ENCODE measurements at places on chromosomes 12 and 14.

GRCh38 chr14:24274101-24274543 is 2.7 kb upstream of the RABGGTA start:
- DNase-seq: no peak

DNA sequence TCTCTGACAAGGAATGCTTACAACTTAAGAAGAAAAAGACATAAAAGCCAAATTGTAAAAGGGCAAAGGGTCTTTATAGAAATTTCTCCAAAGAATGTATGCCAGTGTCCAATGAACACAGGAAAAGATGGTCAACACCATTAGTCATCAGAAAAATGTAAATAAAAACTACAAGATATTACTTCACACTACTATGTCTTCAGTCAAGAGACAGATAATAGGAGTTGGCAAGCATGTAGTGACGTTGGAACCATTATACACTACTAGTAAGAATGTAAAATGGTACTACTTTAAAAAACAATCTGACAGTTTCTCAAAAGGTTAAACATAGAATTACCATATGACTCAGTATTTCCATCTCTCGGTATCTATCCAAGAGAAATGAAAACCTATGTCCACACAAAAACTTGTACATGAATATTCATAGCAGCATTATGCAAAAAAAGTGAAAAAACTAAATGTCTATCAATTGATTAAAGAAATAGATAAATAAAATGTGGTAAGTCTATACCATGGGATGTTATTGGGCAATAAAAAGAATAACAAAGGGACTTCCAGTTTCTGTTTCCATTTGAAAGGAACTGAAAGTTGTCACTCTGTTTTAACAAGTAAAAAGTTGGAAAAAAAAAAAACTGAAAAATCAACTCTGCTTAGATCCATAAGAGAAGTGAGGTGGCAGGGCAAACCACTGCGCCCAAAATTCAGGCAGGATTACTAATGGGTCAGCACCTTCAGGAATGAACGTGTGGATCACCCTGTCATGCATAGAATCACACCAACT is 69.8 kb downstream of the ALG10B start:
- DNase-seq: peak; percentile 90

- DNase-seq: no peak
Observed at GRCh38 chr12:87793131-87793530, 236.1 kb downstream of the C12orf50 start.

- DNase-seq: no peak
Observed at GRCh38 chr12:8057839-8058238, 8.3 kb downstream of the C3AR1 start.

DNA sequence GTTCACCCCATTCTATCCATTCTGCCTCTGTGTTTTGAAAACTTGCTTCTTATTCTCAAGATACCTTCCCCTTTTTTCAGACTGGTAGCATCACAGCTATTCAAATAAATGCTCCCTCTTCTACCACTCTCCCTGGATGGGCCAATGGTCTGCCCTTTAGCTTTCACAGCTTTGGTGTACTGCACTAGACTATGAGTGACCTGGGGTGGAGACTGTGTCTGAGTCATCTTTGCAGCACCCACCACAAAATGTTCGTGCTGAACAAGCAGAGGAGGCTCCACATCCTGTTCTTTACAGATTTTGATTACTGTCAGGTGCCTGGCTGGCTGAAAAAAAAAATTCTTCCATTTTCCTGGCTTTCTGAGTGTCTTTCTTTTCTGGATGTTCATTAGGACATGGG is 1104.1 kb upstream of the TMEM132C start:
- DNase-seq: no peak
